ENCODE measurements at places on chromosomes 1 and 21. TPM values are rescaled to one million over a fixed set of nuclear protein-coding genes. Genes with fewer than 3 reads are reported as not detected.

Gene NR5A2
- total RNA-seq = 0.15 TPM

Gene CLIC6
- total RNA-seq = 0.08 TPM

GRCh38 chr1:179601093-179601492 lies 9.5 kb downstream of the TDRD5 start:
- no peak for DNase-seq

Gene TCEA3
- total RNA-seq = 1.2 TPM

Gene TCP10L
- 0.53 TPM for total RNA-seq

DNA sequence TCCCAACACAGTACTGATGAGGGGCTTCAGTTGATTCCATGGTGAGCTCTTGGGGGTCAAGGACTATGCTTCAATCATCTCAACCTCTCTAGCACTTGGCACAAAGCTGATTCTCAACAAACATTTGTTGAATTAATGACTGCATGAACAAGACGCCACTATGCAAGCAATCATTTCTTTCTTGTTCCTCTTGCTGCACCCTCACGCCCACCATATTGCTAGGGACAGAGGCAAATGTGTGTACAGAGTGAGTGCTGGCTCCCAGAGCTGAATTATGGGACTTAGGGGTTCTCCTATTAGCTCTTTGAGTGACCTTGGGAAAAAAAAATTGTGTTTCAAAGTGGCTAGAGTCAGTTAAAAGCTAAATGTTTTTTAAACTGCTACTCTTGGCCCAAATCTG lies 2.5 kb downstream of the ADAR start:
- DNase-seq = no peak

DNA sequence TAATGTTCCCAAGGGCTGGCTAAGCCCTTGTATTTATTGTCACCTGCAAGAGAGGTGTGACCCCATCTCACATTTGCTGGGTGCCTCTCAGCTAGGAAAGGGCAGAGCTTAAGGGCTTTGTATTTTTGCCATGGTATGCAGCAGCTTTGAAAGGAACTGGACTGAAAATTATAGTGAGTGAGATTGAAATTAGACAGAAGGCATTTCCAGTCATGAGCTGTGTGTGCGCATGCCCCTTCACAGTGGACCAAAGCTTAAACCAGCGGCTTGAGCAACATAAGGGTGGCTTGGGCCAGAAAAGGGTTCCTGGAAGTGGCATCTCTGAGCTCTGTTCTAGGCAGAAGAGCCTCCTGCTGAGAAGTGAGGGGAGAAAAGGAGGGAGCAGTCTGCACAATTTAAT lies 19.8 kb downstream of the MYOG start:
- DNase-seq = no peak

DNA sequence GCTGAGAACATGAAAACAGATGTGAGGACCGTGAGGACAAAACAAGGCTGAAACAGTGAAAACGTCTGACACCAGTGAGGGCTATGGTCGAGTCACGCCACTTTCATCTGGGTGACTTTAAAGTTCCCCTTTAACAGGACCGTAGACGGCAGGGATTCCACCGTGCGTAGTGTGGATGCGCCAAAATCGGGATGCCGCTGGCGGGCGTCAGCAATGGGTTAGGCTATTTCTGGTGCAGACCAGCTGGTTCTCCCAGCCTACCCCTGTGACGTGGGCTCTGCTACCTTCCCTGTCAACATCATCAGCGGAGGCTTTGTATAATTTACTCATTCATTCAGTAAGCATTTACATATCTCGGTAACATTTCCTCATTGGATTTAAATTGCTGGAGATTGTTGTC lies 246.6 kb upstream of the AJAP1 start:
- DNase-seq = no peak

GRCh38 chr1:167878372-167879160 lies 35.4 kb downstream of the ADCY10 start:
- no peak for DNase-seq

Gene EPRS1
- 123 TPM for total RNA-seq

Gene HSD3B2
- not detected for total RNA-seq

Gene FAM76A
- total RNA-seq = 14.1 TPM

DNA sequence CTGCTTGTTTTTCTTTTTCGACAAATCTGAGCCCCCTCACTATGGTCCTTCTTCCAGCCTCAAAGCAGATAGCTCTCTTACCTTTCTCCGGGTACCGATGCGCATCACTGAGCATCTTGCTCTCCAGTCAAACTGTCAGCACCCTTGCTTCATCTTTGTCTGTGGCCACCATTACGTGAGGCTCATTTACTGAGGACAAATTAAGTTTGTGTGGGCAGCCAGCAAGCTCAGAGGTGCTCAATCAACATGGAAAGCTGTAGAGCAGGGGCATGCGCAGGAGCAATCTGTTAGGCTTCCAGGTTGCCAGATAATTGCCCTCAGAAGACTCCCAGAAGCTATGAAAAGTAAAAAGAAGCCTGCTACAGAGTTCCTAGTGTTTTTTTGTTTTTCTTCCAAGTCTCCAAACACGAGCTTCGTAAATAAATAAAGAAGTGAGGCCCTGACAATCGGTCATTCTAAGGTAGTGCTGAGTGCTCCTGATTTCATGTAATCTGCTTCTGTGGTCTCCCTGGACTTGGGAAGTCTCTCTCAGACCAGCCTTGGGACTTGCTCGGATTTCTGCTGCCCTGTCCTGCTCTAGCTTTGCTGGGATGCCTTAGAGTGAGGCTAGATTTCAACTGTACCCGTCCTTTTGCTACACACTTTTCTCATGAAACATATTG lies 1.8 kb downstream of the C1orf53 start:
- DNase-seq = no peak

Measured in activated CD4-positive, alpha-beta memory T cell treated with anti-CD3 and anti-CD28 coated beads, Interleukin-2, amount 10 ng/mL, durations not matched to agents 7 days and 5 days (primary cell).